ENCODE measurements at places on chromosomes 1 and 21.

GRCh38 chr1:6472391-6472790 lies 6.4 kb upstream of the TNFRSF25 start:
- DNase-seq = no peak

DNA sequence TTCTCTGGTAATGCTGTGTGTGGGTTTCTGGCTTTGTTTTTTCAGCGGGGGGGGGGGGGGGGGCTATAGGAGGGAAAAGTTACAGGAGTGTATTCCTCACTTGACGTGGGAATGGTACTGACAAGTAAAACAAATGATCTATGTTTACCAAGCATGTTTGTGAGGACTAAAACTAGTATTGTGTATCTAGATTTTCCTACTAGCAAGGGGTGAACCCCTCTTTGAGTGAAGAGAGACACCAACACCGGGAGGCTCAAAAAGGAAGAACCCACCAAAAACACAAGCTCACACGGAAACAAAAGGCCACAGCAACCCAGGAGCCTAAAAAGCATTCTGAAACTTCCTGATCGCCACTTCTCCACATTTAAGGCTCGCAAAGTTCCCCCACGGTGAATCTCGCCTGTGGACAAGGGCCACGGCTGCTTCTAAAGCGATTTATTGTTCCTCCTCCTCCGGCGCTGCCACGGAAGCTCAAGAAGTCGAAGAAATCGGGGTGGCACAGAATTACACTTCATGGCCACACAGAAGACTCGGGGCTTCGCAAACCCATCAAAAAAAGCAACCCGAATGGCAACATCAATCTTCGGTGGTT lies 703 bp downstream of the PUM1 start:
- no peak for DNase-seq

DNA sequence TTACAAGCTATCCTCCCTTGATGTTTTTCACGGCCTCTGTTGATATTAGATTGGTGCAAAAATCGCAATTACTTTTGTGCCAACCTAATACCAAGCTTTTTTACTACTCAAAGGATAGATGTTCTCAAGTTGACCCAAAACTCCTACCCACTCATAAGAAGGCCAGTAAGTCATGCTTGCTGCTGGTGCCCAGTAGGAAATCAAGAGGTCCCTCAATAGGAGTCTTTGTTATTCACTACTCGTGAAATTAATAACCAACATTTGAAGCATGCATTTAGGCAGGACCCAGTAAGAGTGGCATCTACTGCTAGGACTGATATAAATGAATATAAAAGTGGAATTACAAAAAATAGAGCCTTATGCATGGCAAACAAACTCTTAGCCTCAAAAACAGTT lies 52.6 kb downstream of the APP start:
- no peak for DNase-seq

- no peak for DNase-seq
These were observed 178.8 kb upstream of the NFIA start for GRCh38 chr1:60903591-60903990.

- no peak for DNase-seq
These were observed 55.5 kb downstream of the GABPA start for GRCh38 chr21:25790122-25790877.

GRCh38 chr1:100670083-100670482 lies 49.5 kb upstream of the VCAM1 start:
- DNase-seq = no peak

GRCh38 chr1:154348429-154349076 lies 23.2 kb downstream of the ATP8B2 start:
- no peak for DNase-seq
